GM06990 (cell line): ENCODE measurements at places on chromosomes 4 and X.

DNA sequence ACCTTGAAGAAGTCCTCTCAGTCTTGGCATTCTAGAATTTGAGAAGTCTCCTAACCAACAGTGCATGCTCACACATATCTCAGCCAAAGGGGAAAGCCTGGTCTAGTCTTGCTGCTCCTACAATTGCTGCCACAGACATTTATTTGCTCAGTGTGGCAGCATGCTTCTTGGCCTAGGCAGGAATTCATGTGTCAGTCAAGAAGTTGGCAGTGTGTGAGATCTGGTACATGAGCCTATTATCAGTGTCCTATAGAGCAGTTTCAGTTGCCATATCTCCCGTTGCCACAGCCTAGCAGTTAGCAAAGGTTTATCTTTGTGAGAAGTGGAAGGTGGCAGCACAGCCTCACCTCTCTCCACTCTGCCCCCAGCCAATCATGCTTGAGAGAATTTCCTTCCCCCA, 176.9 kb upstream of the ARHGEF9 start:
- DNase-seq: no peak

DNA sequence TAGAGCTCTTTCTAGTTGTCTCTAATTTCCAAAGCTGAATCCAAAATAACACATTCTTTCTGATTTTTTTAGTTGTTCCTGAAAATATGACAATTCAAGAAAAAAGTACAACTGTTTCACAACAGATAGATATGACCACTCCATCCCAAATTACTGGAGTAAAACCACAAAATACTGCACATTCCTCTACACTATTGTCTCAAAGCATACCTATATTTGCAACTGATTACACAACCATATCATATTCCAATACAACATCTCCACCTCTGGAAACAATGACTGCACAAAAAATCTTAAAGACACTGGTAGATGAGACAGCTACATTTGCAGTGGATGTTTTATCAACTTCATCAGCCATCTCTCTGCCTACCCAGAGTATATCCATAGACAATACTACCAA, 43.6 kb downstream of the ADGRG4 start:
- no peak for DNase-seq

- DNase-seq: no peak
Observed at GRCh38 chr4:151627491-151627890, 133.3 kb downstream of the GATB start.

- DNase-seq: no peak
Observed at GRCh38 chrX:128891554-128891953, 631.7 kb downstream of the SMARCA1 start.

DNA sequence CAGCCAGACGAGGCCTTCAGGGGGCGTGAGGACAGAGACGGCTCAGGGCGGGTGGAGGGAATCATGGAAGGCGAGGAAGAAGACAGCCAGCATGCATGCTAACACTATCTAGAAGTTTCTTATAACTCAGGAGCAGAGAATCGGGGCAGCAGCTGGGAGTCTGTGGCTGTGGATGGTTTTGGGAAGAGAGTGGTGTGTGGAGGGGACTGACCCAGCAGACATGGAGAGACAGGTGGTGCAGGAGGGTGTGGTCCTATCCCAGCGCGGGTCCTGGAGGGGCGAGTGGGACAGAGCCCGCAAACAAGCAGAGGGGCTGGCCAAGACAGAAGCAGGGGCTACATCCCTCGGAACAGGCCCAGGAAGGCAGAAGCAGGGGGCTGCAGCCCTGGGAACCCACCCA, 192.1 kb downstream of the AFAP1 start:
- no peak for DNase-seq

- no peak for DNase-seq
Observed at GRCh38 chrX:119101168-119101567, 26.4 kb downstream of the KIAA1210 start.

- no peak for DNase-seq
Observed at GRCh38 chr4:123640271-123640670, 243.7 kb downstream of the SPRY1 start.

DNA sequence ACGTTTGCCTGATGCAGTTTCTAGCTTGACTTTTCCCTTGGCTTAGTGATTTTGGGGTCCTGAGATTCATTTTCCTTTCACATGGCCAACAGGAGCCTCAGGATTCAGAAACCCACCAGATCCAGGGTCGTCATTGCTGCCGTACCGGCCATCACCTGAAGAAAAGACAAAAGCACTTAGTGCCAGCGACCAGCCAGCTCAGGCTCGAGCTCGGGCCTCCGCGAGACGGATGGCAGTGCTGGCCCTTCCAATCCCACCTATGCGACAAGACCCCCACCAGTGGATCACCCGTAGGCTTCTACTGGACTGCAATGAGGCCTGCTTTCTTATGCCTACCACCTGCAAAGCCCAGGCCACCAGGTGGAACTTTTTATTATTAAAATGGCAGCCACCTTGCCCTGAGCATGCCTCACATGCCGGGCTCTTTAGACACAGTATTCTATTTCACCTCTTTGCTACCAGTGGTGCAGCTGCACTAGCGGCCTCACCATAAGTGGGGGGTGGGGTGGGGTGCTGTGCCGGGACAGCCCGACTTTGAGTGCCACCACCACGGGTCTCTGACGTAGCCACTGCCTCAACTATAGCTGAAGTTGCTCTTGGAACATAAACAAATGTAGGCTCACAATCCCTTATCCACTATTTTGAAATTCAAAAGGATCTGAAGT, 84.3 kb downstream of the MTMR1 start:
- DNase-seq: no peak

DNA sequence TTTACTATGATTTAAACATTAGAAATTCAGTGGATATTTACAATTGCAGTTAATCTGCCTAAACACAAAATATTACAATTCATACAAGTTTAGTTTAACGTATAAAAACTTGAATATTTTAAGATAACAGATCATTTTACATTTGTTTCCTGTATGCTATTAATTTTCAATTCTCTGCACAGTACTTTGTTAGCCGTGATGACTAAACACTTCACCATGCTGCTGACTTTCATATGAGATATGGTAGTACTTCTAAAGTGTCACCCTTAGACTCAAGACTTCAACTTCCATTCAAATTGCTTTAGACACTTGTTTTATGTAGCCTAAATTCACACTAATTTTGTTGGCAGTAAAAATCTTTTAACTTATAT, 1646.4 kb upstream of the ADGRL3 start:
- DNase-seq: no peak
